Dermis lymphatic vessel endothelial cell (primary cell): ENCODE measurements at places on chromosomes 7 and 10. TPM values are rescaled to one million over a fixed set of nuclear protein-coding genes. Genes with fewer than 3 reads are reported as not detected.

TEX36 gene
- not detected in 2 replicates for total RNA-seq

KCND2 gene
- under 0.01 and 0.09 TPM in 2 replicates for total RNA-seq

GPR146 gene
- total RNA-seq = 21.7 and 24.7 TPM in 2 replicates

INA gene
- total RNA-seq = under 0.01 and 0.11 TPM in 2 replicates

PON1 gene
- not detected in 2 replicates for total RNA-seq

CALCR gene
- total RNA-seq = not detected in 2 replicates

C10orf62 gene
- total RNA-seq = not detected in 2 replicates

GIMAP6 gene
- total RNA-seq = 248 and 292 TPM in 2 replicates

DPP6 gene
- total RNA-seq = not detected in 2 replicates

GNGT1 gene
- total RNA-seq = not detected in 2 replicates

ASZ1 gene
- not detected in 2 replicates for total RNA-seq

CAMK2B gene
- under 0.01 TPM in 1 of 2 replicates, not detected in the other for total RNA-seq
